Left cardiac atrium (tissue), 4 donors: ENCODE measurements at places on chromosomes 5 and 9.

- DNase-seq = no peak
These were observed 224.4 kb downstream of the EBF1 start for GRCh38 chr5:158875272-158875679.

DNA sequence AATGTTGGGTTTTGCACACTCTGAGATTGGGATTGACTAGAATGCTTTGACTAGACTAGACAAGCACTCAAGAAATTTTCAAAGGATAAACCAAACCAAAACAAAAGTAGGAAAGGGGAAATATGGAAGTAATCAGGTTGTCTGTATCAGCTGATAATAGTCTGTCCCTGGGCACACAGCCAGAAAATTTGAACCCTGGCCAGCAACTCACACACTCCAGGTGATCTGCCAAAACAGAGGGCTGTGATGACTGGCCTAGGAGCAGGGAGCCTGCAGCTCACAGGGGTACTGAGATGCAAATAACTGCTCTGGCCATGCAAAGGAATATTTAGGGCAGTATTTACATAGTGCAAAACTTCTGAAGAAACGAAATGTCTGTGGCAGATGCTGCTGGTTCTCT is 112.3 kb upstream of the SMIM23 start:
- DNase-seq = no peak

DNA sequence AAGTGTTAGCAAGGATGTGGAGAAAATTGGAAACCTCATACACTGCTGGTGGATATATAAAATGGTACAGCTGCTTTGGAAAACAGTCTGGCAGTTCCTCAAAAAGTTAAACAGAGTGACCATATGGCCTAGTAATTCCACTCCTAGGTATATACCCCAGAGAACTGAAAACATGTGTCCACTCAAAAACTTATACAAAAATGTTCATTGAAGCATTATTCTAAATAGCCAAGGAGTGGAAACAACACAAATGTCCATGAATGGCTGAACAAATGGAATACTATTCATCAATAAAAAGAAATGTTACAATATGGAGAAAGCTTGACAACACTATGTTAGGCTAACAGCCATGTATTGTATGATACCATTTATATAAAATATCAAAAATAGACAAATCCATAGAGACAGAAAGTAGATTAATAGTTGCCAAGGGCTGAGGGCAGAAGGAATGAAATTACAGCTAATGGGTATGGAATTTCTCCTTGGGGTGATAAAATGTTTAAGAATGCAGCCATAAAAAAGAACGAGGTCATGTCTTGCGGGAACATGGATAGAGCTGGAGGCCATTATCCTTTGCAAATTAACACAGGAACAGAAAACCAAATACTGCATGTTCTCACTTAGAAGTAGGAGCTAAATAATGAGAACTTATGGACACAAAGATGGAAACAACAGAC is 33.6 kb upstream of the FBP1 start:
- no peak for DNase-seq

DNA sequence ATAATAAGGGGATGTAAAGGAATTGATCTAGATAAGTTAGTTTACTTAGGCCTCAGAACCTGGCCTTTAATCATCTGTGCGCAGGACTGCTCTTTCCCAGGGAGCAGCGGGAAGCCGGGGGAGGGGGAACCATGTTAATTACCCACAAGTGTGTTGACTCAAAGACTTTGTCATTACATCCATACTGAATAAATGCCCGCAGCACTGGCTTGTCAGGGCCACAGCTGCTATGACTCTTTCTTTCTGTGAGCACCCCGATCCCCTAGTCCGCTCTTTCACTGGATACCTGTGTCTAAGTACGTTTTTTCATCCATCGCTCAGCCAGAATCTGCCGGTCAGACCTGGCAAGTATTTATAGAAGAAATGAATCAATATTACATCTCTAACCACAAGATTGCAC is 249.3 kb upstream of the DMRT1 start:
- no peak for DNase-seq

GRCh38 chr5:103489307-103489706 is 73.3 kb downstream of the NUDT12 start:
- no peak for DNase-seq

DNA sequence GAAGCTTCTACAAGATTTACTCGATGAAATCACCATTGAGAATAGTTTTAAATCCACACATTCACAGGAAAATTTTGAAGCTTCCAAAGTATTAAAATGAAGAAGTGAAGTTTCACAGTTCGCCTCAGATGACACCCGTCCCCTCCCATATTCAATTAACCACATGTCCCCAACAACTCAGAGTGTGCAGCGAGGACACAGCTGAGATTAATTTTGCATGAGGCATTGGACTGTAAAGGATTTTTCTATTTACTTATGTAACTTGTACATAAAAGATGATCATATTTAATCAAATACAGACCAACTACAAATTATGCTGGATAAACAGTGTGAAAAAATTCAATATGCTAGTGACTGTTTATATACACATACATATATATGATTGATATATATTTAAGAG is 84.7 kb upstream of the OLFM1 start:
- no peak for DNase-seq

DNA sequence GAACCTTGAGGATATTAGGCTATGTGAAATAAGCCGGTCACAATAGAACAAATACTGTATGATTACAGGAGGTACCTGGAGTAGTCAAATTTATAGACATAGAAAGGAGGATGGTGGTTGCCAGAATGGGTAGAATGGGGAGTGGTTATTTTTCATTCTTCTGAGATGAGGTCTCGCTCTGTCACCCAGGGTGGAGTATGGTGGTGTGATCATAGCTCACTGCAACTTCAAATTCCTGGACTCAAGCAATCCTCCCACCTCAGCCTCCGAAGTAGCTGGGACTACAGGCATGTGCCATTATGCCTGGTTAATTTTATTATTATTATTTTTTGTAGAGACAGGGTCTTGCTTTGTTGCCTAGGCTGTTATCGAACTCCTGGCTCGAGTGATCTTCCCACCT is 27.1 kb downstream of the SH3PXD2B start:
- no peak for DNase-seq

- peak; percentile 82 for DNase-seq
These were observed 173.6 kb downstream of the FANCC start for GRCh38 chr9:95143591-95144561.

- no peak for DNase-seq
These were observed 262.2 kb downstream of the EFNA5 start for GRCh38 chr5:107408564-107408963.

- DNase-seq = no peak
These were observed at the start of gene F12 for GRCh38 chr5:177409043-177409801. Gene F12 (minus strand): TSS chr5:177409564. CDS start chr5:177409527, 37 bp downstream.

DNA sequence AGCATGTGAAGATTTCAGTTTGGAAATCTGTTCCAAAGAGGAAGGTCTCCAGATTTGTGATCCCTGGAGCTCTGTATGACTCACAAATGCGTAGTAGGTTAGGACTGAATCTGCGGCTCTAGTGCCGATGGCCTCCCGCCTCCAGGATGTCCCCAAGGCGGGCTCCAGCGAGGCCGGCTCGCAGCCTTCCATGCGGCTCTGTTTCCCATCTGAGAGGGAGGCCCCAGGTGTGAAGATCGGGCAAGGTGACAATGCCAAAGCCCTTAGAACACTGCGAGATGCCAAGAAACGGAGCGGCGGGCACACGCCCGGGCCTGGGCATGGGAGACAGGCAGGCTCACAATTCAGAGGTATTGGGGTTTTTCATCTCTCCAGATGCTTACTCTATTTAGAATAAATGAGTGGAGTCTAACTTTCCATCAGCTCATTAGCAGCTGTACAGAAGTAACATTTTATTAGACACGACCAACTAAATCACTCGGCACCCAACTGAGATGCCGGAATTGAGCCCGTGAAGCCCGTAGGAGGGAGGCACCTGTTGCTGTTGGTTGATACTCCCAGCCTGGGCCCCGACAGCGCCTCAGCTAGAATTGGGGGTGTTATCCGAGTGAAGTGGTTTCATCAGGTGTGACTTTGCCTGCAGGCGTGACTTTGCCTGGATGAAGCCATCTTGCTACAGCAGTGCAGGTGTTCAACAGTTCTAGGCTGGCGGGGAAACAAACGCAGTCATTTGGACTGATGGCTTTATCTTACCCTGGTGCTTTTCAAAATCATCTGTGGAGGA is 7.4 kb upstream of the MRPS2 start:
- DNase-seq = no peak

DNA sequence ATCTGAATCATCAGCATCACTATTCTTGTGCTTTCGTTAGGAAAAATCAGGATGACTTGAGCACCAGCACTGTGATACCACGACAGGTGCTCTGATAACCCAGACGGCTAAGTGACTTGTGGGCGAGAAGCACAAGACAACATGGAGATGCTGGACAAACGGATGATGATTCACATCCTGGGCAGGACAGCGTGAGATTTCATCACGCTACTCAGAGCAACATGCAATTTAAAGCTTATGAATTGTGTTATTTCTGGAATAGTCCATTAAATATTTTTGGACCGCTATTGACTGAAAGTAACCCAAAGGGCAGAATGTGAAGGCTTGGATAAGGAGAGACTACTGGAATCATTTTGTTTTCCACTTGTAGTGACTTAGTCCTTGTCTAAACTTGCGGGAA is 114.8 kb upstream of the DAPK1 start:
- no peak for DNase-seq

DNA sequence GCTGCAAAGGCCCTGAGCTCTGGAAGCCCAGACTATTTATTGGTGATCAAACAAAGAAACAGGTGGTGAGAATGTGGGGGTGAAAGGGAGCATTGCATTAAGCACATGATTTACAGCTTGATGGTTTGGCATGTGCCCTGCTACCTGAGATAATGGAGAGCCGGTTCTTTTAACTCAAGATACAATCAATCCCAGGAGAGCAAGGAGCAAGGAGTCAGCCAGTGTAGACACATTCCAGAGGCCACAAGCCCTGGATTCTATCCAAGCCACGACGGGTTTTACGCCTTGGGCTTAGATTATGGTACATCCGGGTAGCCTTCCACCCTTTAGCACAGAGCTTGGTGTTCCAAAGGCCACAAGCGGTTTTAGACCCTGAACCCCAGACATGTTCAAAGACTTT is 292.2 kb downstream of the CYLC2 start:
- no peak for DNase-seq

- no peak for DNase-seq
These were observed 237.3 kb downstream of the CDH10 start for GRCh38 chr5:24407466-24407865.
